ENCODE measurements at places on chromosomes 12 and 14. TPM values are rescaled to one million over a fixed set of nuclear protein-coding genes. Genes with fewer than 3 reads are reported as not detected.

GRCh38 chr12:60106214-60106613, 510.4 kb downstream of the SLC16A7 start:
- DNase-seq = no peak

GRCh38 chr14:22152161-22152870, 436.7 kb downstream of the DAD1 start:
- DNase-seq = no peak

DNA sequence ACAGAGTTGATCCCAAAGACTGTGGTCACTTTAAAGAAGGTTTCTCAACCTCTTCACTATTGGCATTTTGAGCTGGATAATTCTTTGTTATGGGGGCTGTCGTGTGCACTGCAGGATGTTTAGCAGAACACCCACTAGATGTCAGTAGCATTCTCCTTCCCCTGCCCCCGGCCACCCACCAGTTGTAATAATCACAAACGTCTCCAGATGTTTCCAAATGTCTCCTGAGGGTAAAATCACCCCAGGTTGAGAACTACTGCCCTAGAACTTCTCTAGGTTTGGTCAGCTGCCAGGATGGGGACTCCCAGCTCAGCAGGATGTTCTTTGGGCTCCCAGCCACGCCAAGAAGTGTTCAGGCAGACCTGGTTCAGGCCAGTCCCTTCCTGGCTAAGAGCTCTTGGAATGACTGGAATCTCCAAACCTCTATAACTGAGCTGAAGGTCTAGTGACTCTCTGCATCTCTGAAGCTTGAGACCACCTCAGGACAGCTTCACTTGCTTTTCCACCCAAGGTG, 12.5 kb upstream of the AJUBA start:
- no peak for DNase-seq

DNA sequence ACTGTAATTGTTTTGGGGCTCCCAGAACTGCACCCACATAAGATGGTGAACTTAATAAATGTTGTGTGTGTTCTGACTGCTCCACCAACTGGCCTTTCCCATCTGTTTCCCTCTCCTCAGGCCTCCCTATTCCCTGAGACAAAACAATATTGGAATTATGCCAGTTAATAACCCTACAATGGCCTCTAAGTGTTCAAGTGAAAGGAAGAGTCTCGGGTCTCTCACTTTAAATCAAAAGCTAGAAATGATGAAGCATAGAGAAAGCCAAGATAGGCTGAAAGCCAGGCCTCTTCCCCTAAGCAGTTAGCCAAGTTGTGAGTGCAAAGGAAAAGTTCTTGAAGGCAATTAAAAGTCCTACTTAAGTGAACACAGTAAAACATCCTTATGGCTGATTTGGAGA, 13.4 kb downstream of the ACOT6 start:
- no peak for DNase-seq

DNA sequence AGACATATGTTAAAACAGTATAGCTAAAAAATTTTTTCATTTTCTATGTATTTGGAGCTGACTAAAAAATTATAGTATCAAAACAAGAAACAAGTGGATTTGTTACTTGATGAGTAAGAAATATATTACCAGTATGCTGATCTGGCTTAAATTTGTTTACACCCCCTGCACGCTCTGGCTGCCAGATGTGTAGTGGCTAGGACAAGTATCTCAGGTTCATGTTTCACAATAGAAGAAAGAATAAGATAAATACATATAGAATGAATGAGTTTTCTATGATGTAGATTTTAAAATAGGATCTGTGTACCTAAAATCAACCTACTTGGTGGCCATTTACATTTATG, 13.1 kb downstream of the NAA30 start:
- no peak for DNase-seq

GRCh38 chr12:43226151-43226550, 325.9 kb downstream of the ADAMTS20 start:
- DNase-seq = no peak

DNA sequence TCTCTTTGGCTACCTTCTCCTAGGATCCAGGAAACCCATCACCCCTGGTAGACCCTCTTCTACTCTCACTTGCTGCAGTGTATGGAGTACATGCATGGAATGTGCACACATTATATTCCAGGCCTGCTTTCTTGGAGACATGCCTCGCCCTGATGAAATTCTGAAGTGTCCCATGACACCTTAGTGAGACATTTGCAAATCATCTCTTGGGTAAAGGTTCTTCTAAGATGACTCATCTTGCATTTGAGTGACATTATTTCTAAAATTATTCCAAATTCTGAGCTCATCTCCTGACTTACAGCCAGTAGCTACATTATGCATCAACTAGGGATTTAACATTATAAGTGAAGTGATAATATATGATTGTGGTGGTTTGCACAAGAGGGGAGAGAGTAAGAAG, 49.8 kb downstream of the SDR9C7 start:
- DNase-seq = no peak

GRCh38 chr12:55694651-55695050, 13.1 kb downstream of the ITGA7 start:
- DNase-seq = no peak

Gene CCDC196
- total RNA-seq = not detected

Gene PRICKLE1
- total RNA-seq = 7.4 TPM

Gene RTL1
- total RNA-seq = not detected

Gene FAIM2
- not detected for total RNA-seq

Gene RPS6KL1
- total RNA-seq = 31.0 TPM
